ENCODE measurements at places on chromosomes 5 and 9.

DNA sequence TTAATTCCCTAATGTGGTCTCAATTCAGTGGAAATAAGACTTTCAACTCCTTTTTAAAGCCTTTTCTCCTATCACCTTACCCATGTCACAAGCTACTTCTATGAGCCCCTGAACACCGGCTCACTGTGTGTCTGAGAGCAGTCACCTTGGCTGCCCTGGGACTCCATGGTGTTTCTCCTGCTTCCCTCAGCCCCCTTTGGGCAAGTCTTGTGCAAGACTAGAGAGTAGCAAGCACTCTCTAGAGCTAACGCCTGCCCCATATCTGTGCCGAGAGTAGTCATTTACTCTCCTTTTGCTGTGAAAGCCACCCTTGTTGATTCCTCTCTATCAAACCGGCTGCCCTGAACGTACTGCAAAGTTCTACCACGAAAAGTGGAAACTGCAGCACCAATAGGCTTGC, 77.9 kb upstream of the DAB2 start:
- no peak for DNase-seq

GRCh38 chr5:2466966-2467365, 284.5 kb downstream of the IRX2 start:
- DNase-seq = no peak

- no peak for DNase-seq
Measured at GRCh38 chr5:158769696-158770095, 330.0 kb downstream of the EBF1 start.

GRCh38 chr9:91117474-91117891, 244.2 kb downstream of the AUH start:
- DNase-seq = no peak

GRCh38 chr9:95213117-95213516, 104.4 kb downstream of the FANCC start:
- DNase-seq = no peak
